ENCODE measurements at places on chromosomes 1 and 21.

DNA sequence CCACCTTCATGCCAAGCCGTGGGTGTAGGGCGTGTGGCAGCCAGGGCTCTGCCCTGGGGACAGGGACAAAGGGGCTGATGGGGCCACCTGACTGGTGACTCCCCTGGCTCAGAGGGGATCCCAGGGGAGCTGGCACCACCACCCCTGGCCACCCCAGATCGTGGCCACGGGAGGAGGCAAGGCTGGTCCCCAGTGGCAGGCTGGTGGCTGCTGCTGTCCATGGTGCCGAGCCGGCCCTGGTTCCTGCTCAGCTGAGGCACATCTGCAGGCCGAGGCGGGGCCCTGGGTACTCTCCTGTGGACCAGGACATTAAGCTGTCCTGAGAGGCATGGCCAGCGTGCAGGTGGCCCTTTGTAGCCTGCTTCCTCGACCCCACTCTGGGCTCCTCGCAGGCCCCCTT lies 6.5 kb downstream of the PLCH2 start:
- DNase-seq = no peak

GRCh38 chr1:179082999-179083335 lies 1.1 kb downstream of the TOR3A start:
- no peak for DNase-seq

DNA sequence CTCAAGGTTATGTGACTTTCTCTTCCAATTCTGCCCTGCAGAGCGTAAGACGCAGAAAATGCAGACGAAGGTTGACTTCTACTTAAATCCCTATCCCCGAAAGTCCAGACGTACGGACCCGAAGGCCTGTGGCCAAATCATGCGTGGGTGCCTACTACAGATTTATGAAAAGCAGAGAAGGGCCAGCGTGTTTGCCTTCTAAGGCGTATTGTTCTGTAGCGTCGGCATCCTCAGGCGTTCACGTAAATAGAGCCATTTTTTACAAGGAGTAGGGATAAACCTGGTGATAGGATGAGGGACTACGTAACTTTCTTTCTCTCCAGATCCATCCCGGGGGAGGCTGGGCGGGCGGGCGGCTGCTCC lies 222 bp upstream of the GIPC2 start:
- DNase-seq = no peak

GRCh38 chr1:223363856-223364684 lies at the start of gene SUSD4:
Gene SUSD4 (minus strand): TSS chr1:223364176. CDS start chr1:223363425, 751 bp downstream.
- peak; percentile 49 for DNase-seq

DNA sequence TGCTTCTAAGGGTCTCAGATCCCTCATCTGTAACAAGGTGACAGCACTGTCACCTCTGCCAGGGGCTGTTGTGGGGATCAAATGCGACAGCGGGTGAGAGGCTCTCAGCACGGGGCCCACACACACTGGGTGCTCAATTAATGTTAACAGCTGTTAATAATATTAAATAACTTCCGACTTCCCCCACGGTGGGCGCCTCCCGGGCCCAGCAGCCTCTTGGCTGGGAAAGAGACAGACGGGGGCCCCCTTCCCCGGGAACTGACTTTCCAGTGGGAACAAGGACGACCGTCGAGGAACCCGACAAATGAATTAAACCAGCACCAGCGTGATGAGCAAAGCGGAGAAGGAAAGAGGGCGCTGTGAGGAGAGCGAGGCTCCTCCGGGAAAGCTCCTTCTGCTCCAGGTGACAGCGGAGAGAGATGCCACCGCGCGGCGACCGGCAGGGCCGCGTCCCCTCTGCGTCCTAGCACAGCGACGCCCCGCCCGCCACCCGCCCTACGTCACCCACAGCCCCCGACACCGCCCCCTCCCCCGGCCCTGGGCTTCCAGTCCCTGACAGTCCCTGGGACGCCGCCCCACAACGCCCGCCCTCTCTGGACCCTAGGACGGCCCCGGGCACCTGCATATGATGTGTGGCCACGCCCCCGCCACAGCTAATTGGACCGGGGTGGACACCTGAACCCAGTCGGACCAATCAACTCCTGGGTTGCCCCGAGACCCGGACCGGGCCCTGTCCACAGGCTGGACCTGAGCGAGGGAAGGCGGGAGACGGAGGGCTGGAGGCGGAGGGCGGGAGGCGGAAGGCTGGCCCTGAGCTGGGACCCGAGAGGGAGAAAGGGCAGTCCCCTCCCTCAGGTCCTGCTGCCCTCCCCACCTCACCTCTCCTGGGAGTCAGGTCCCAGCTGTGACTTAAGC lies 38.2 kb downstream of the MATN1 start:
- DNase-seq = peak; percentile 25

- no peak for DNase-seq
Measured at GRCh38 chr1:236113324-236114032, 28.9 kb upstream of the GPR137B start.

GRCh38 chr1:19564366-19564765 lies 79.0 kb upstream of the CAPZB start:
- DNase-seq = peak; percentile 37

- no peak for DNase-seq
Measured at GRCh38 chr1:41791667-41792484, 126.8 kb downstream of the HIVEP3 start.

DNA sequence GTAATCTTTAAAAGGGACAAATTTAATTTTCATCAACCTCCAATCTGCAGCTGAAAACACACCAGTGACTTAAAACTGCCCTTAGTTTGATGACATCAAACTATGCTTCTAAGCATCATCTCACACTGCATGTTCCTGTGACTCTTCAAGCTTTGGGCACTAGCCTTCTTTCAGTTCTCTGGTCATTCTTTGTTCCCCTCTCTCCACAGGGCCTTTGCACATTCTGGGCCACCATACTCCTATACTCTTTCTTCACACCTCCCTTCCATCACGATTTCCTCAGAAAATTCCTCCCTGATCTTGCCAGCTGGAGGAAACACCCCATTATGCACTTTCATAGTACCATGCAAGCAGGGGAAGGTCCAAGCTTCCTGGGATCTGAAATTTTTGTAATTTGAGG lies 77.6 kb upstream of the ZNF326 start:
- no peak for DNase-seq

- DNase-seq = no peak
Measured at GRCh38 chr1:67683316-67683715, 1.7 kb upstream of the GADD45A start.

Measured in femur (tissue), 1 donor.